ENCODE measurements at places on chromosomes 3 and 15. TPM values are rescaled to one million over a fixed set of nuclear protein-coding genes. Genes with fewer than 3 reads are reported as not detected.
A peak's percentile ranks its signal among the peaks of the same experiment; 100 is the strongest.

DNA sequence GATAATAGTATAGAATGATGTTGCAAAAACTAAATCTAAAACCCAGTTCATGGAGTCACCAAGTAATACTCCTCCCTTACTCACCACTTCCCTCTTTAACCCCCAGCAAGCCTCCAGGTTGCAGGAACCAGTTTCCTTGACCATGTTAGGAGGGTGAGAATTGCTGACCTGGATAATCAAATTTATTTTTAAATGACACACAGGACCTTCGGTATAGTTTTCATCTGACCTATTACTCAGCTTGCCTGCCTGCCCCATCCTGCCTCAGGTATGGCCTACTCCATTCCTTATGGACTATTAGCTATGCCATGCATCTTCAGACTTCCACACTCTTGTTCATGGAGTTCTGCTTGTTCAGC, 883 bp downstream of the RTP4 start:
- no peak for DNase-seq

DNA sequence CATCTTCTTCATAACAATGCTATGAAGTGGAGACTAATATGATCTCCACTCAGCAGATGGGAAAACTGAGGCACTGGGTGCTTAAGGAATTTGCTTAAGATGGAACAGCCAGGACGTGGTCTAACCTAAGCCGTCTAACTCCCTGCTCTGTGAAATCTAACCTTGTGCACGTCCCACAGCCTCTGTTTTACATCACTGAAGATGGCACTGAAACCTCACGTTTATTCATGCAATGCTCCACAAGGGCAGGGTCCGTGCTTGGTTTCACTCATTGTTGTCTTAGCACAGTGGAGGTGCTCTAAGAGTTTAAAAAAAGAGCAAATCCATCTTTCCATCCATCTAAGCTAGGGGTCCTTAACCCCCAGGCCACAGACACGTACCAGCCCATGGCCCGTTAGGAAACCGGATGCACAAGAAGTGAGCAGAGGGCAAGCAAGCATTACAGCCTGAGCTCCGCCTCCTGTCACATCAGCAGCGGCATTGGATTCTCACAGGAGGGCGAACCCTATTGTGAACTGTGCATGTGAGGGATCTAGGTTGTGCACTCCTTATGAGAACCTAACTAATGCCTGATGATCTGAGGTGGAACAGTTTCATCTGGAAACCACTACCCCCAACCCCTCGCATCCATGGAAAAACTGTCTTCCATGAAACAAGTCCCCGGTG, 118.0 kb downstream of the FOXP1 start:
- DNase-seq = no peak

GRCh38 chr3:176692199-176692965, 504.9 kb downstream of the TBL1XR1 start:
- DNase-seq = no peak

The OR5K2 gene
- total RNA-seq = not detected

GRCh38 chr3:60323651-60324050, 927.6 kb downstream of the FHIT start:
- DNase-seq = no peak

DNA sequence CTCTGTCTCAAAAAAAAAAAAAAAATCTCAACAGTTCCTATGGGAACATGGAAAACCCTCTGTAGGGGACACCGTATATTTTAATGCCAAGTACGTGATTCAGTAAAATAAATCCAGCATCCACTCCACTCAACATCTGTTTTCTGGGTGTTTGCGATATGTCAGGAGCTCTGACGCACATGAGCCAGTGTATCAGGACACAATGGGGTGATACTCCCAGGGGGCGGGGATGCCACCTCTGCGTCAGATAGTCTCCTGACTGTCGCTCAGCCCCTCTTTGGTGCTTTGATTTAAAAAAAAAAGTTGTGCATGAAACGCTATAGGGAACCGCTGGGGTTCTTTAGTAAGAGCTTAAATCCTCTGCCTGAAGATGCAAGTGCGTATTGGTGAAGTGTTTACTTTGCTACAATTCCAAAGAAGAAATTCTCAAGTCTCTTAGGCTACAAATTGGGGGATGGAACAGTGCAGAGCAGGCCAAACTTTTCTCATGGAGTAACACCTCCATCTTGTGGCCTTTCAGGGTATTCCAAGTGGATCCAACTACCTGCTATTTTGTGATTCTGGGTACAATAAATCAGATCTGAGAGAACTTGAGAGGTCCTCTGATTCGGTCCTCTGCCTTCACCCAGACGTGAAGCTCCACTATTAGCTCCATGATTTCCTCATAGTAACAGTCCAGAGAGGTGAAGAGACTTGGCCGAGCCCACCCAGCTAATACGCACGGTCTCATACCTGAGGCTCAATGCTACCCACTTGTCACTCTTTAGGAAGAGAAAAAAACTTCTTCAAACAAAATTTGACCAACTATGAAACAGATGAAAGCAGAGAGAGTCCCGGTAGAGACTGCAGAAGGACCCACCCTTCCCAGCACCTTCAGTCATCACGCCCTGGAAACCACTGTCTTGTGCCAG, 9.3 kb upstream of the NR2E3 start:
- peak; percentile 59 for DNase-seq

The COLQ gene
- total RNA-seq = 0.14 TPM

The MESP2 gene
- total RNA-seq = 2.5 TPM

The CHST13 gene
- 0.29 TPM for total RNA-seq

The TTC21A gene
- total RNA-seq = 0.86 TPM

The BRK1 gene
- total RNA-seq = 97.2 TPM

The DCBLD2 gene
- total RNA-seq = 846 TPM

GRCh38 chr15:79172032-79172481, 81.5 kb upstream of the RASGRF1 start:
- no peak for DNase-seq

GRCh38 chr3:58038675-58039292, 30.6 kb downstream of the FLNB start:
- DNase-seq = no peak

- DNase-seq = no peak
Observed at GRCh38 chr3:71444861-71445259, 138.7 kb downstream of the FOXP1 start.

- DNase-seq = no peak
Observed at GRCh38 chr3:45188719-45189659, 37.1 kb downstream of the TMEM158 start.

DNA sequence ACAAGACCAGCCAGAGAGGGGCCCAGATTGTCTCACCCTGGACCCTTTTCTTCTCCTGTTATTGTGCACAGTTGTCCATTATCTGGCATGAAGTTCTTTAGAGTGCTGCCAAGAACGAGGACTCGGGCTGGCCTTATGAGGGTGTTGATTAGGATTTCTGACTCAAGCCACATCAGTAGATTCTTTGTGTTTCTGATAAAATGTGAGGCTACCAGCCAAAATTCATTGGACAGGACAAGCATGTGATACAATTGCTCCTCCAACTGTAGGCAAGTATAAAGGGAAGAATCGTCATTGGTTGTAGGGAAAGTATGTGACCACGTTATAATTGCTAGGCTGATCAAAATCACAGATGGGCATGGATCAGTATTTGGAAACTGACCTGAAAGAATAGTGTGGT, 99.2 kb upstream of the TMC3 start:
- no peak for DNase-seq

DNA sequence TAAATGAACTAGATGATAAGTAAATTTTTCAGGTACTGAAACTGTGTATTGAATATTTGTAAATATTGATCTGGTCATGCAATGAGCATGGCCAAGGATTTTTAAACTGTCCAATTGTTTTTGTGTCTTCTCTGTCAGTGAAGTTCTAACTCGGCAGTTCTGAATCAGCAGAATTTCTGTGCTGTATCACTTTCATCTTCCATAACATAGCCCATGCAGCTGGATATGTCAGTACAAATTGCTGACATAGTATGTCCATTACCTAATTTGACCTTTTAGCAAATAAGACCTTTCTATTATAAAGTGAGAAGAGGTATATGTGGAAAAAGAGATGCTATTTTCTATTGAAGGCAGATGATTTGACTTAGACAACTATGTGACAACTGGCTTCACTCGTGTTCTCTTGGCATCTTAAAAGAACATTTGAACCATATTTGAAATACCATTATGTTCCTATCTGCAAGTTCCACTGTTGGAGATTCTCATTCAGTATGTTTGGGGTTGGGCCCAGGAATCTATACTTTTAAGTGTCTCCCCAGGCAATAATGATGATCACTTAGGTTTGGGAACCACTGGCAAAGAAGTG, 90.4 kb downstream of the CMSS1 start:
- no peak for DNase-seq

The HGD gene
- 5.9 TPM for total RNA-seq

The CPN2 gene
- not detected for total RNA-seq

DNA sequence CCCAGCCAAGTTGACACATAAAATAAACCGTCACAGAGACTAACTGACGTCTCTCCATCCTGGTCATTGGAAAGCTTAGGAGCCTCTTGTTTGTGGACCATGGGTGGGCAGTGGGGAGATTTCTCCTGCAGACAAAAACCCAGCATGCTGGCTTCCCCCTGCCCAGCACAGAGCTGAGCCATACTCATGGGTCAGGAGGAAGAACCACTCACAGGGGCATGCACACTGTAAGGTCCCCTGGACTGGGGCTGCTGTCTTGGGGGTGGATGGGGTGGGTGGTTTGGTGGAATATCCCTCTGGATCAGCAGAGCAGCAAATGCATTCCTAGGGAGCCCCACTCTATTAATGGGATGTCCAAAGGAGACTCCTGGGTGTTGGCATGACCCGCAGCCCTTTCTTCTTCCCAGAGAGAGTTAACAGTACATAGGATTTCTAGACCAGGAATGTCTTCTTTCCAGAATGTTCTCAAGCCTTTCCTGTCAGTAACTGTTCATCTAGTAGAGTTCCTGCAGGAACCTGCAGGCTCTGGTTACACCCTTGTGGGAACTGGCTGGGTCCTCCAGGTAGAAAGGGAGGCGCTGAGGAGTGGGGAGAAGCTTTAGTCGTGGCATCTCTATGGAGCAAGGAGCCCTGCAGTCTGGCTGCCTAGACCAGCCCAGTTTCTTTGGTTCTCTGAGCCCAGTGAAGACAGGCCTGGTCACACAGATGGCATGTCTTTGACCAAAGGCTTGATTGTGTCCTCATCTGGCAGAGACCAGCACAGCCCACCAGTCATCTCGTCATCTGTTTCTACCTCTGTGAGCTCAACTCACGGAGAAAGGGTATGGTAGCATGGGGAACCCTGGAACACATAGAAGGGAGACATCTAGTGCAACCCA, 73.4 kb upstream of the PRR23C start:
- DNase-seq = no peak

The RYR3 gene
- 0.75 TPM for total RNA-seq

The GOLGA8G gene
- not detected for total RNA-seq

The RPL29 gene
- total RNA-seq = 2,087 TPM

DNA sequence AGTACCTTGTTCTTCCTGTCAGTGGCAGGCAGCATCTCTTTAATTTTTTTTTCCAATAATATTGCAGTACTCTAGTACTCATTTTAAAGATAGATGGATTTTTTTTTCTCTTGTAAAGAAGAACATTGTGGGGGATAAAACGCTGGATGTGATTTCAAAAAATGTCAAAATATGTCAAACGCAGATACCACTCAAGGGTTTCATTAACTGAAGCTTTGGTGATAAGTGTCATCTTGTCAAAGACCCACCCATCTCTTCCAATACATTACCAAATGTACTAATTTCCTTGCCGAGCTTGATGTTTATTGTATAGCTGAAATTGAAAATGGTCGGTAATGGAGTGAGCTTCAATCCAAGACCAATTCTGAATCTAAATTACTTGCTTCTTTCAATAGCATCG, 332.4 kb upstream of the SOX2 start:
- no peak for DNase-seq

GRCh38 chr3:56860939-56861338, 59.2 kb upstream of the ARHGEF3 start:
- DNase-seq = no peak

GRCh38 chr3:187080799-187081450, 58.4 kb downstream of the RPL39L start:
- no peak for DNase-seq

The C3orf80 gene
- total RNA-seq = not detected

The CNBP gene
- 372 TPM for total RNA-seq

The VEPH1 gene
- total RNA-seq = 20.7 TPM

DNA sequence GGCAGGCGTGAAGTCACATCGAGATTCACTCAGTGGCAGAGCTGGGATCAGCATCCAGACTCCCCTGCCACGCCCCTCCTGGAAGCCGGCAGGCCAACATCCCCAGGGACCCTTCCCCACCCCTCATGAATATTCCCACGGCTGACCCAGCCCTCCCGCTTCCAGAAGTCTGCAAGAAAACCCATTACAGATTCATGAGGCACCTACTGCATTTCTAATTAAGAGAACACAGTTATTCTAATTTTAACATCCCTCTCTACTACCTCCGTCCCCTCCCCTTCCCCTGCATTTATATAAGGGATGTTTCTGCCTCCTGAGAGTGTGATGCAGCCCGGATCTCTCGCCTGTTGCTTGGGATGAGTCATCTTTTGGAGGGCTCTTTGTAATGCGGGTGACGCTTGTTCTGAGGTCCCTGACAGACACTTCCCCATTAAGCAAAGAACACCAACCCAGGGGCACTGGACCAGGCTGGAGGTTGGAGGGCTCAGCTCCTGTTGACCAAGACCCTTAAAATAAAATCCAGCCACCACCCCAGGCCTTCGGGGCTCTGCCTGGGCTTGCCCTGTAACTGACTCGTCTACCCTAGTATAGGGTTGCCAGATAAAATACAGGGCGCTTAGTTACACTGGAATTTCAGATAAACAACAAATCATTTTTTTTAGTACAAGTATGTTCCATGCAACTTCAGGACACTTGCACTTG, 118.7 kb downstream of the NUP210 start:
- DNase-seq = no peak

DNA sequence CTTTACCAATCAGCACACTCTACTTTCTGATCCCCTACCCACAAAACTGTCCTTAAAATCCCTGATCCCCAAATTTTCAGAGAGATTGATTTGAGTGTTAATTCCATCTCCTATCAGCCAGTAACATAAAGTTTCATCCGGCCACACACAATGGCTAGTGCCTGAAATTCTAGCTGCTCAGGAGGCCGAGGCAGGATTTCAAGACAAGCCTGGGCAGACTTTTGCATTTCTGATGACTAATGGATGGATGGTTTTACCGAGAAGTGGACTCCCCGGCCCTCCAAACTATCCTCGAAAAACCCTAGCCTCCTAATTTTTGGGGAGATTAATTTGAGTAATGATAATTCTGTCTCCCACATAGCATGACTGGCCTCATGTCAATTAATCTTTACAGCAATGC, 269.8 kb upstream of the POU1F1 start:
- DNase-seq = no peak

- DNase-seq = no peak
Observed at GRCh38 chr3:155790272-155790925, 15.7 kb downstream of the C3orf33 start.

GRCh38 chr3:47476330-47476626, 537 bp upstream of the SCAP start:
- DNase-seq = no peak

All from epithelial cell of proximal tubule (primary cell).